ENCODE measurements at places on chromosomes 5 and 9. TPM values are rescaled to one million over a fixed set of nuclear protein-coding genes. Genes with fewer than 3 reads are reported as not detected.

Gene CRHBP
- total RNA-seq = not detected

Gene LIFR
- total RNA-seq = 6.6 TPM

Gene NTNG2
- total RNA-seq = 3.1 TPM

Gene LCN1
- total RNA-seq = not detected

Gene PCAT7
- 0.46 TPM for total RNA-seq

Gene GABBR2
- total RNA-seq = 0.13 TPM

Gene SNCB
- 1.3 TPM for total RNA-seq

Gene CCDC183
- 0.44 TPM for total RNA-seq

Gene SHOC1
- not detected for total RNA-seq

Gene CNTLN
- 6.0 TPM for total RNA-seq

Gene SOX30
- not detected for total RNA-seq

Gene INSL4
- total RNA-seq = 15.8 TPM

Gene MGAT1
- total RNA-seq = 90.7 TPM

Gene CAVIN4
- 0.26 TPM for total RNA-seq

Gene TMEM171
- total RNA-seq = 6.8 TPM
